ENCODE measurements at places on chromosomes 13 and 19.
A peak's percentile ranks its signal among the peaks of the same experiment; 100 is the strongest.

- DNase-seq, result no peak
These were observed 23.1 kb upstream of the ONECUT3 start for GRCh38 chr19:1730157-1730556.

- peak; percentile 96 for DNase-seq
These were observed 2.0 kb downstream of the RGS9BP start for GRCh38 chr19:32677657-32678056.

DNA sequence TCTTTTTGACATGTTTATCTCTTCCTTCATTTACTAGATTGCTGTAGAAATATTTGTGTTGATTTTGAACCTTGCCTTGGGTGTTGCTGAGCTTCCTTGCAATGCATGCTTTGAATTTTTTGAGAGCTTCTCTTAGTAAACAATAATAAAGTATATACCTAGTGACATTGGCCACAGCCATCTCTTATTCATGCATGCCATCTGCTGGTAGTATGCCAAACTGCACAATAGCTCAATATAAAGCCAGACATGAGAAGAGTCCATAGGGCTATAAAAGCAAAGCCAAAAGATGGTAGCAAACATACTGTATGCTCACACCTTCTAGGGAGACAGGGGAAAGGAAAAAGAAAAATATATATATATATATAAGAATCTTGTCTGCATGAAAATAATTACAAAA lies 18.9 kb upstream of the ZSCAN5A start:
- peak; percentile 48 for DNase-seq

DNA sequence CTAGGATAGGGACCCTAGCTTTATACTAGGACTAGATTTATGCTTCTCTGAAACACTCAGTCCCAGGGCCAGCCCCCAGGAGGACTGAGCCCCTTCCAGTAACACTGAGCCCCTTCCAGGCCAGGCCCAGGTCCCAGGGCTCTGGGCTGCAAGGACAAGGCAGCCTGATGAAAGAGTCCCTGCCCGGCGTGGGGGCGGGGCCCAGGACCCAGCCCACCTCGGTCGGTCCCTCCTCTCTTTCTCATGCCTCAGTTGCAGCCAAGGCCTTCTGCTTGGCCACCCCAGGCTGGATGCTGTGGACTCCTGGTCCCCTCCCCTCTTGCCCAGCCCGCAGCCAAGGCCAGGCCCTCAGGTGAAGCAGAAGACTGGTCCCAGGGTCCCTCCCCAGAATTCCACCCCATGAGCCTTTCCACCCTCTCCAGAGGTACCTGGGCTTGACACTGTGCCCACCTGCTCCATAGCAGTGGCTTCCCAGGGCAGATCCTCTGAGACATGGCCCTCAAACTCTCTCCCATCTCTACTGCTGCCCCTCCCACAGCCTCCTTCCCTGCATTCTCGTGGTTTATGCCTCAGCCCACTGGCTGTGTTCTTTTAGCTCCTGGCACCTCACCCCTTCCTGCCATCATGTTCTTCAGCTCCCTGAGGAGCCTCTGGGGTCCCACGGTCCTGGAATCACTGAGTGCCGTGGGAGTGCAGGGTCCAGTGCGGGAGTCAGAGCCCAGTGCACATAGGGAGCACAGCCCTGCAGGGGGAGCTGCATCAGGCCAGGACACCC lies 53.6 kb upstream of the C1QTNF9B start:
- DNase-seq, result no peak

GRCh38 chr13:98004107-98004506 lies 50.6 kb downstream of the IPO5 start:
- DNase-seq, result no peak

Measured in neural progenitor cell (in vitro differentiated cells).